ENCODE measurements at places on chromosomes 7 and 10.

DNA sequence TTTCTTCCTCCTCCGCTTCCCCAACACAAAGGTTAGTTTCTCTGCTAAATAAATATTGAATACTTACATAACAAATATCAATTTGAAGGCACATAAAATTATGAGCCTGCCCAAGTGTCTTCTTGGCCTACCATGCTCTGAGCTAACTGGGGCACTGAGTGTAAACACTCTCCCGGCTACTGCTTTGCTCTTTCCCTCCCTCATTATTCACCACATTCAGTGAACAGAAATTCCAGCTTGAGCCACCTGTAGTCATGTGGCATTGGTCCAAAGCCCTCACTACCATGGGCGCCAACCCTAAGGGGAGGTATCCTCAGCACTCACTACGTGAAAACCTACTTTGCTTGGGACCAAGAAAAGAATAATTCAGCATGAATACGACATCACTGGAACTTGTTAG is 409.0 kb downstream of the KCNMA1 start:
- no peak for DNase-seq

- no peak for DNase-seq
Measured at GRCh38 chr10:117934477-117934876, 112.3 kb downstream of the RAB11FIP2 start.

GRCh38 chr10:131841661-131842139 is 59.1 kb upstream of the PPP2R2D start:
- no peak for DNase-seq

DNA sequence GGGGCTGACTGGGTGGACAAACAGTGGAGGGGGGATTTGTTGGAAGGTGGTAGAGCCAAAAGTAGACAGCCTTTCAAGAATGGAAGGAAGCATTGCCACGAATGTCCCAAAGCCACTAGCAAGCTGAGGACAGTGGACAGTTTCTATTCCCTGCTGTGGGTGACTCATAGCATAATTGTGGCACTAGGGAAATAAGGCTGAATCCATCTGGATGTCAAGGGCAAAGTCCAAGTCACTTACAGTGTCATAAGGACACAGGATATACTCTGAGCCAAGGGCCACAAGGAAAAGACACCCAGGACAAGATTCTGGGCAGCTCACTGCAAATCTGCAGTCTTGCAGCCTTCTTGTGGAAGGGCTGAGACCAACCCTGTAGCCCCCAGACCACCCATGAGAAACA is 79.7 kb downstream of the FRMPD2 start:
- DNase-seq: no peak

- no peak for DNase-seq
Measured at GRCh38 chr7:102459221-102459844, 5.3 kb downstream of the ALKBH4 start.

Data from activated T-helper 9 cell treated with anti-CD3 and anti-CD28 coated beads, Interleukin-2, amount 50 U/mL, for 16 hours (primary cell).